CD8-positive, alpha-beta T cell (primary cell): ENCODE measurements at places on chromosomes 7 and 10. TPM values are rescaled to one million over a fixed set of nuclear protein-coding genes. Genes with fewer than 3 reads are reported as not detected.

Gene CAV2
- not detected for total RNA-seq

Gene OGA
- 356 TPM for total RNA-seq

GRCh38 chr7:112105584-112106530 lies 100.3 kb downstream of the DOCK4 start:
- no peak for DNase-seq

DNA sequence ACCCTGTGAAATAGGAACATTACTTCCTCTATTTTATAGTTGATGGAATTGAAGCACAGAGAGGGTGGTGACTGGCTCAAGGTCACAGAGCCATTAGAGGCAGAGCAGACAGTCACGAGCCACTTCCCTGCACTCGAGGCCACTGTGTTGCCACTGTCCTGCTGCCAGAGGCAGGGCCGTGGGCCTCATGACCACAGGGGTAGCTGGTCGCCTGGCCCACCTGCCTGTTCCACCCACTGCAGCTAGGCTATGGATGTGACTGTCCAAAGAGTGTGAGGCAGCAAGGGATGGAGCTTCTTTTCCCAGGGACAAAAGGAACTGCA lies 38.2 kb downstream of the RPS24 start:
- DNase-seq: no peak

- no peak for DNase-seq
Observed at GRCh38 chr10:4246881-4247358, 461.9 kb upstream of the KLF6 start.

Gene GPR158
- total RNA-seq: not detected

Gene LDB3
- not detected for total RNA-seq

DNA sequence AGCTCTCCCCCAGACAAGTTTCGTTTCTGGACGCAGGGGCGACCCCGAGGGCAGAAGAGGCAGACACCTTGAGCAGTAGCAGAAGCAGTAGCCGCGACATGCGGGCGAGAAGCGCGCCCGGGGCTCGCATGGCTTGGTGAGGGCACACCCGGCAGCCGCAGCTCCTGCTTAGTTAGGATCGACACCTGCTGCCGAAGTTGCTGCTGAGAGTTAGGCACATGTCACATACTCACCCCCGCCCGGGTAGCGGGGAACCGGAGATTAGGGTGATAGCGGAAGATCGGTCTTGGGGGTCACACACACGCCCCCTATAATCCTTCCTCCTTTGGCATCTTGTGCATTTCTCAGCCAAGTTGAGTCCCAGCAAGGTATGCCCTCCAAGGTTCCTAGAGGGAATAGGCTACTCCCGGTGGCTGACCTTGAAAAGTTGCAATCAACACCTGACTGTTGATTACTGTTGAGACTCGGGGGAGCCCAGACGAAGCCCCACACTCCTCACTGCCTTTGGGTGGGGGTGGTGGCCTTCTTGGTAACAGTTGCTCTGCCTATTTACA lies 668 bp downstream of the GPR37 start:
- no peak for DNase-seq

- DNase-seq: no peak
Observed at GRCh38 chr7:139771001-139771956, 6.5 kb downstream of the HIPK2 start.

Gene KIAA1217
- 0.22 TPM for total RNA-seq

Gene WASL
- 9.9 TPM for total RNA-seq

GRCh38 chr10:95450188-95450587 lies 111.0 kb downstream of the SORBS1 start:
- no peak for DNase-seq

DNA sequence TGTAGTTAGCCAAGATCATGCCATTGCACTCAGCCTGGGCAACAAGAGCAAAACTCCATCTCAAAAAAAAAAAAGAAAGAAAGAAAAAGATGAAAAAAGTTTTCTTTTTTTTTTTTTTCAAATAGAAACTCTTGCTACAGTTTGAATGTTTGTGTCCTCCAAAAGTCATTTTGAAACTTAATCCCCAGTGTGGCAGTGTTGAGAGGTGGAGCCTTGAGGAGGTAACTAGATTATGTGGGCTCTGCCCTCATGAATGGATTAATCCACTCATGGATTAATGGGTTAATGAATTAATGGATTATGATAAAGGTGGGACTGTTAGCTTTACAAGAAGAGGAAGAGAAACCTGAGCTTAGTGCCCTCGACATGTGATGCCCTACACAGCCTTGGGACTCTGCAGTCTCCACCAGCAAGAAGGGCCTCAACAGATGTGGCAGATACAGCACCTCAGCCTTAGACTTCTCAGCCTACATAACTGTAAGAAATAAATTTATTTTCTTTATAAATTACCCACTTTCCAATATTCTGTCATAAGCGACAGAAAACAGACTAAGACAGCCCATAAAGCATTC lies 25.1 kb downstream of the CPEB3 start:
- no peak for DNase-seq

GRCh38 chr7:50329775-50330174 lies 25.3 kb downstream of the IKZF1 start:
- no peak for DNase-seq

- no peak for DNase-seq
Observed at GRCh38 chr7:77983973-77984372, 185.4 kb downstream of the PHTF2 start.

DNA sequence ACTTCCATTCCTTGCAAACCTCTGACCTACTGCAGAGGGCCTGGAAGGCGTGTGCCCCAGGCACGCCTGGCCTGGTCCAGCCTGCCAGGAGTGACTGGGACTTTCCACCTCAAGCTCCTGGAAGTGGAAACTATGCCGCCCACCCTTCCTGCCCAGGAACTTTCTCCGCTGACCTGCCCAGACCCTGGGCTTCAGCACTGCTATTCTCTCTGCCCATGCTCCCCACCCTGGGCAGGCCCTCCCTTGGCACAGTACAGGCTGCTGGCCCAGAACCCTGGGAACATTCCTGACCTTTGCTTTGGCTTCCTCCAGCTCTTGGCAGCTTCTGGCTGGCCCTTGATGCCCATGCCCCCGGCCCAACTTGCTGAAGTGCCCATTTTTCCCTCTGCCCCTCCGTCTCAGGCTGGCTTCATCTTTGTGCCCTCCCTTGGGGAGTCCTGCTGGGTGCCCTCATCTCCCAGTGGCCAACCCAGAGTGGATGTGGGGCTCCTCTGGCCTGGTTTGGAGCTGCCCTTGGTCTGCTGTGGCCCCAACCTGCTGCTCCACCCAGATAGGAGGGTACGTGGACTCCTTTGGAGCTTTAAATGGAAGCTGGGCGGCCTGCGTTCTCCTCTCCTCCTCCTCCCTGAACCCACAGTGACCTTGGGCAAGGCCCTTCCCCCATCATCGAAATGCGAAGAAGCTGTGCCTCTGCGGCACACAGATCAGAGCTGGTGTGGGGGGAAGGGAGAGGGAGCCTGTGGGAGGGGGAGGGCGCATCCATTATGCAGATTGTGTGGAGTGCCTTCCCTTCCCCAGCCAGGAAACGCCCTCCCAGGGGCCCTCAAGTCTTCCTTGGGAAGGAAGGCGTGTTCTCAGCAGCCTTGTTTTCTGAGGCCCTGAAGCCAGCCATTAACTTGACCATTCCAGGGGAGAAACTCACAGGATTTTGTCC lies 3.4 kb downstream of the MMRN2 start:
- DNase-seq: no peak

- DNase-seq: no peak
Observed at GRCh38 chr7:114957444-114957843, 35.5 kb downstream of the MDFIC start.

Gene PLEKHA8
- total RNA-seq: 3.7 TPM

- no peak for DNase-seq
Observed at GRCh38 chr10:132866601-132867381, 75.6 kb downstream of the CFAP46 start.

GRCh38 chr7:2488681-2489080 lies 12.5 kb upstream of the GRIFIN start:
- no peak for DNase-seq

- no peak for DNase-seq
Observed at GRCh38 chr7:41629711-41630111, 73.2 kb downstream of the INHBA start.

GRCh38 chr10:44968091-44968490 lies 8.5 kb downstream of the RASSF4 start:
- DNase-seq: no peak

DNA sequence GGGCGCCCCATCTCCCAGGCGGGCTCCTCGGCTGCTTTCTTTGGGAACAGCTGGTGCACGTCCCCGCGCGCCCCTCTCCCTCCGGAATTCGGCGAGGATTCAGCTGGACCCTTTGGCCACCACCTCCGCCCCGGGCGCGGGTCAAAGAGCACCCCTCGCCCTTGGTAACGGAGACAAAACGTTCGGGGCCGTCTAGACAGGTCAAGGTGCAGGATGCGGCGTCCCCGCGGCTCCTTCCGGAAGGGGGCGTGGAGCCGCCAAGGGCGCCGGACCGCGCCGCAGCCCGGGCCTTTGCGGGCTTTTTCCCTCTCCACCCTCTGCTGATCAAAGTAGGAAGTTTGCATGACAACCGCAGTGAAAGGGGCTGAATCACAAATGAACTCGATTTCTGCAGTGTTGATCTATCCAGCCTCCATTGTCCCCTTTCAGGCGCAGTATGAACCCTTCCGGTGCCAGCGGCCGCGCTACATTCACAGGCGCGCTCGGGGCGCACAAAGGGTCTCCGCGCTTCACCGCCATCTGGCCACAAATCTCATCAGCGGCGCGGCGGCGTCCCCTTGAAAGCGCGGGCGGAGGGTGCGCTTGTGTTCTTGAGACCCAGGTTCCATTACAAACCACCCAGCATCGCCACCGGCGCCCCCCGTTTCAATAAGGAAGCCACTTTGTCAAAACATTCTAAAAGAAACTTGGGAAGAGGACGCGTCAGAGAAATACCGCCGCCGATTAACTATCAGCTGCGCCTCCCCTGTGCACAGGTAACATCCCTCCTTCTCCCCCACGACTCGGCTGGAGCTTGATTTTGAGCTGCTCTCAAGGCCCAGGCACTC lies 36.4 kb downstream of the CNPY1 start:
- DNase-seq: no peak

DNA sequence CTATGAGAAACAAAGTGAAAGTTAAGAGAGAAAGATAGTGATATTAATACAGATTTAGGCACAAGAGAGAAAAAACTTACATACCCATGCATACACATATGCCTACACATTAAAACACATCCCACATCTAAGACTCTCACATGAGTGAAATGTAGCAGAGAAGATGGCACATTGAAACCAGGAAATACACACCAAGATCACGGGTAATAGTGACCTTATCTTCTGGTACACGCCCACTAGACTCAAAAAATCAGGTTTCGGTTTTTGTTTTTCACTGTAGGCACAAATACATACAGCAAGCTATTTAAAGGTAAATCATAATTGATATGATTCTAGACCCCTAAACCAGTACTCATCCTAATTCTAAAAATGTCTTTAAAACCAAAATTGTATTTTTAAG lies 225.2 kb upstream of the TAC1 start:
- no peak for DNase-seq

GRCh38 chr7:73809467-73809951 lies 21.3 kb upstream of the CLDN4 start:
- DNase-seq: no peak

DNA sequence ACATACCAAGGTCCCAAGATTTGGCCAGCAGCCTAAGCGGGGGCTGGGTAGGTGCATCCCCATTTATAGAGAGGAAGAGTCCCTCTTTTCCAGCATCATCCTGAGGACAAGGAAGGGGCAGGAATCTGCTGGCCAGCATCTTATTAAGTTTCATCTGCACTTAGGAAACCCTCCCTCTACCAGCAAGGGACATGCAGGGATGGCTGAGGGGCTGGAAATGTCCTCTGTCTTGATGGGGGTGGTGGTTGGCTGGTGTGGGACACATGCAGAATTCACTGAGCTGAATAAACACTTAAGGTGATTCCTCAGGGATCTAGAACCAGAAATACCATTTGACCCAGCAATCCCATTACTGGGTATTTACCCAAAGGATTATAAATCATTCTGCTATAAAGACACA lies 42.1 kb downstream of the NOD1 start:
- DNase-seq: no peak

DNA sequence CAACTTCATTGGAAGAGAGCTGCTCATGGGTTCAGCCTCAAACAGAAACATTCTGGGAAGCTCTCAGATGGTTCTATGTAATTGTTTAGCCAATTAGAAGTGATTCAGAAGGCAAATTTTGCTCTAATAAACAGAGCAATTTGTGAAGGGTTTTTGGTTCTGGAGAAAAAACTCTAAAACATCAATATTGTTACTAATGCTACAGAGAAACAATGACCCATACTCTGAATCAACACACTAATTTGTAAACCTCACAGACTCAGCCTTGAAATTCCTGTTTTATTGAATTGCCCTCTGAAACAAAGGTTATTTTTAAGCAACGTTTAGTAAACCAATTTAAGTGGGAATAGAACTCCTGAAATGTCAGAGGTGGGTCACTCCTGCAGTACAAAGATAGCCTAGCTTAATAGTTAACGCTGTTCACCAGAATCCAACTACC lies 171.6 kb upstream of the SVIL start:
- no peak for DNase-seq

Gene IL6
- total RNA-seq: 0.84 TPM

Gene SYT15
- total RNA-seq: 0.22 TPM

- no peak for DNase-seq
Observed at GRCh38 chr7:68424658-68425297, 1173.5 kb upstream of the AUTS2 start.

Gene SPDYE11
- not detected for total RNA-seq

DNA sequence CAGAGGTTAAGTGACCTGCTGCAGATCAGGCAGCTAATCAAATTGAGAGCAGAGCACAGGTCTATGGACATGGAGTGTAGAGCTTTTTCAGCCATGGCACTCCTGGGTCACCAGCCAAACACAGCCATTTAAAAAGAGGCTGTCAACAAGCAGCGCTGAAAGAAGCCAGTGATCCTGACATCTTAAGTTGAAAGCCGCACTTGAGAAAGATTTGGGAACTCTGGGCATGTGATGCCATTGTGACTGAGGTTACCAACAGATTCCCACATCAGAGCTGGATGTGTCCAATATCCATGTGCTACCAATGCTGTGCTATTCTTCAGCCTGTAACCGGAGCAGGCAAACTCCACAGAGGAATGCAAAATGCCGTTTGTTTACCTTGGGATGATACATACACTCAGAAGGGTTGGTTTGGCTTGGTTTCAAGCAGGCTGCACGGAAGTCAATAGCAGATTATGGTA lies 56.2 kb upstream of the ABLIM1 start:
- no peak for DNase-seq
